CD4-positive, alpha-beta T cell treated with Interleukin-21 for 1 hour (primary cell): ENCODE measurements at places on chromosomes 3 and 15.
A peak's percentile ranks its signal among the peaks of the same experiment; 100 is the strongest.

DNA sequence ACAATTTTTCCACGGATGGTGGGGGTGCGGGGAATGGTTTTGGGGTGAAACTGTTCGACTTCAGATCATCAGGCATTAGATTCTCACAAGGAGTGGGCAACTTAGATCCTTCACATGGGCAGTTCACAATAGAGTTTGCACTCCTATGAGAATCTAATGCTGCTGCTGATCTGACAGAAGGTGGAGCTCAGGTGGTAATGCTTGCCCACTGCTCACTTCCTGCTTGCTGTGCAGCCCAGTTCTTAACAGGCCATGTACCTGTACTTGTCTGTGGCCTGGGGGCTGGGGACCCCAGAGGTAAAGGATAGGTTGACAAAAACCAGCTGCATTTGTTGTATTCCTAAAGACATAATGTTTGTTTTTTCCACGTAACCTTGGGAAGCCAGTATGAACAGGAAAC, 16.0 kb downstream of the DZIP3 start:
- peak; percentile 15 for DNase-seq

- no peak for DNase-seq
These were observed 29.5 kb downstream of the LPP start for GRCh38 chr3:188183452-188183851.

- no peak for DNase-seq
These were observed 59.0 kb upstream of the MINAR1 start for GRCh38 chr15:79373113-79373512.

- DNase-seq: no peak
These were observed 29.5 kb upstream of the THSD4 start for GRCh38 chr15:71085809-71086208.

DNA sequence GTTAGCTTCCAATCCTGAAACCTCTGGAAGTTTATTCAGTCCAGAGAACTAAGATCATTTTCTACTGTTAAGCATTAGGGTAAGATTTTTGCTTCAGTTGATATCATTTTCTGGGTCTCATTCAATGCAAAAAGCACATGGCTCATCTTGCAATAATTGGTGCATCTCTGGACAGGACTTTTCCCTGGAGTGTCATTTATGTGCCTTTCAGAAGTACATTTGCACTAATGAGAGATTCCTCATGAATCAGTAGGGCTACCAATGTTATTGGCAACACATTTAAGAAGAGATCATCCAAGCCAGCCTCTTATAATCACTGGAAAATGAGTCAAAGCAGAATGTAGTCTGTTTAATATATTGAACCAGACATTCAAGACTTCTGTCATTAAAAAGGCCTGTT, 224.2 kb upstream of the CHRNA7 start:
- DNase-seq: no peak

GRCh38 chr3:185866555-185866954, 41.7 kb upstream of the IGF2BP2 start:
- no peak for DNase-seq

- no peak for DNase-seq
These were observed 296.5 kb upstream of the AZI2 start for GRCh38 chr3:28645149-28645548.

GRCh38 chr3:58628823-58629562, 37.6 kb downstream of the FAM3D start:
- DNase-seq: no peak

DNA sequence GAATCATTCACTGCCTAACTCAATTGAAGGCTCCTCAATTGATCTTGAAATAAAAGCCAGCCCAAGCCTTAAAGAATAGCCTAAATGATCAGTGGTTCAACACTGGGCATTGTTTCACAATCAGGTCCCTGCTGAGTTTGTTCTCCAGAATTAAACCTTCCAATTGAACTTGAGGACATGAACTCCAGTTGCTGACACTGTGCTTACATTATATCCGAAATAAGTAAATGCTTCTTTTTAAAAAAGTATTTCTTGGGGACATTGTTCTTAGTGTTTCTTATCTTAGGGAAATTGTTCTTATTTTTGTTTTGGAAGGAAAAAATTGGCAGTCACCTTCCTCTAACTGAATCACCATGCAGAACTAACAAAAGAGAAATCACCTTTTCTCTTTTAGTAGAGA, 450.2 kb downstream of the RBMS3 start:
- DNase-seq: no peak

GRCh38 chr15:36696196-36696595, 116.8 kb downstream of the CDIN1 start:
- DNase-seq: no peak

- no peak for DNase-seq
These were observed 235.7 kb downstream of the SLC9A9 start for GRCh38 chr3:143612541-143612940.

DNA sequence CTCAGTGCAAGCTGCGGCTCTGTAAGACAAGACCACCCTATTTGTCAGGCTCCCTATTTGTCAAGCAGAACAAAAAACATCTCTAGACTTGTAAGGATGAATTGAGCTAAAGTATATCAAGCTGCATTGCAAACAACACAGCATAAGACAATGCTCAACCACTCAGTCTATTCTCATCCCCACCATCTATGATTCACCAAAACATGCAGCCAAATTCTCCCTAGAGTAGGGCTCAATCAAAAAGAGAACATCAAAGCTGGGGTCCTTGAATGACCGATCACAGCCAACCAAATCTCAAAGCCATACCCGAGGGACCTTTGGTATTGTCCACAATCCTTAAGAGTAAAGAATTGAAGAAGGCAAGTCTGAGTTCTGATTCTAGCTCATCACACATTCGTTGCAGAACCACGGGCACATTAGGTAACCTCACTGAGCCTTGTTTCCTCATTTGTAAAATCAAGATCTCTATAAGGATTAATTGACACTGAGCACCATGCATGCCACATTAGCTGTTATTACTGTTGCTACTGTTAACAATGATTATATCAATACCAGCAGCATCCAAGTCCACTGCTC, 31.2 kb downstream of the RFTN1 start:
- no peak for DNase-seq

DNA sequence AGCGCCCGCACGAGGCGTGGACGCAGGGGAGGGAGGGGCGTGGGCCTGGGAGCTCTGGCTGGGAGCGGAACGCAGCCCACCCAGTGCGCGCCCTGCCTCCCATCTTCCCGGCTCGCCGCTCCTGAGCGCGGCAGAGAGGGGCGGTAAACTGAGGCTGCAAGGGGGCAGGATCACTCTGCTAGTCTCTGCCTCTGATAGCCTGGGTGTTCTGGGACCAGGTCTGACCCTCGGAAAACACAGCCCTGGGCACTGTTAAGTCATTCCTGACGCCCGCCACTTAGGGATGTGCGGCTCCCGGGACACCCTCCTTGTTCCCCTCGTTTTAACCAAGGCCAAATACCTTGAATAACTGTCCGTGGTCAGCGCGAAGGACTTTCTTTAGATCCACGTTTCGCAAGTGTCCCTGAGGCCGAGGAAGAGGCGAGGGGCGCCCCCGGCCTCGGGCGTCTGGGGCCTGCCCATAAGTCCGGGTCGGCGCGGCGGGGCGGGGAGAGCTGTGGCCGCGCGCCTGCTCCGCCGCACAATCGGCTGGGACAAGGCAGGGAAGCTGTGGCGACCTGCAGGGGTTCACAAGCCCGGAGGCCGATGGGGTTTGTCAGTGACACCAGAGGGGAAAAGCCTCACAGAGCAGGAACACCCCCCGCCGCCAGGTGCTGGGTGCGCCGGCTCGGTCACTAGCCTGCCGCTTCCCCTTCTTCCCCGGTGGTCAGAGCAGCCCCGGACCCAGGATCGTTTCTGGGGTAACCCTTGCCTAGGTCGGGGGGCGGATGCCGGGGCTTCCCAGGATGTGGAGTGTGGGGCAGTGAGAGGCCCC, 1.5 kb downstream of the ITPKA start:
- peak; percentile 31 for DNase-seq

GRCh38 chr3:180762866-180763265, 83.6 kb upstream of the CCDC39 start:
- no peak for DNase-seq

GRCh38 chr3:117790235-117790987, 1080.8 kb downstream of the TUSC7 start:
- DNase-seq: no peak

GRCh38 chr15:89329329-89330084, 5.1 kb downstream of the POLG start:
- peak; percentile 46 for DNase-seq

DNA sequence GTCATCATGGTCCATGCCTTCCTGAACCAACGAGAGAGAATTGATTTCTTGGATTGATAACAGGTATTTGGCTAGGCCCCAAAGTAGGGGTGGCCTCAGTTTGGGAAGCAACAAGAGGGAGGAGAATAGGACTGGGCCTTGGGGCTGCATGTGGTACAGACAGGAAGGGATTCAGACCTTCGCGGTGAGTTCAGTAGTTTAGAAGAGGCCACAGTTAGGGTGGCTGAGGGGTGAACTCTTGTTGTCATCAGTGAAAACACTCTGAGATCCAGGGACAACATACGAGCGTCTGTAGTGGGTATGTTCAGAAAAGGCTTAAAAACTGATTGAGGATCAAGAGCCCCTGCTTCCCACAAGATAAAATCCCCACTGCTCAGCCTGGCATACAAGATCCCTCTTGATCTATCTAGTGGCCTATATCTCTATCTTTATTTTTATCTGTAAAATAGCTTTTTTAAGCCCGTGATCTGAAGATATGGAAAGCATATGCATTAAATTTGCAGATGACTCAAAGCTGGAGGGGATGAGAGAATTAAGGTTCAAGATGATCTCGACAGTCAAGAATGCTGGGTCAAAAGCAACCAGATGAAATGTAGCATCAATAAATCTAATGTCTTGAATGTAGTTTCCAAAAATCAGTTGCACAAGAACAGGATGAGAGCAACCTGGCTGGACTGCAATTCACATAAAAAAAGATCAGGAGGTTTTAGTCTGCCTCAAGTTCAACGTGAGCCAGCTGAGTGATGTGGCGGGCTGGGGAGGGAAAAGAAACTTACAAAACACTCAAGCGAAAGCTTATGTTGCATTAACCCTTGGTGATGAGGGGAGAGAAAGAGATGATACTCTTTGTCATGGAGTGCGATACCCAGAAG, 221.1 kb upstream of the TLE3 start:
- DNase-seq: no peak

- DNase-seq: no peak
These were observed 23.2 kb downstream of the SFMBT1 start for GRCh38 chr3:53022647-53023046.

- DNase-seq: no peak
These were observed 436.6 kb downstream of the LPP start for GRCh38 chr3:188590557-188590956.

DNA sequence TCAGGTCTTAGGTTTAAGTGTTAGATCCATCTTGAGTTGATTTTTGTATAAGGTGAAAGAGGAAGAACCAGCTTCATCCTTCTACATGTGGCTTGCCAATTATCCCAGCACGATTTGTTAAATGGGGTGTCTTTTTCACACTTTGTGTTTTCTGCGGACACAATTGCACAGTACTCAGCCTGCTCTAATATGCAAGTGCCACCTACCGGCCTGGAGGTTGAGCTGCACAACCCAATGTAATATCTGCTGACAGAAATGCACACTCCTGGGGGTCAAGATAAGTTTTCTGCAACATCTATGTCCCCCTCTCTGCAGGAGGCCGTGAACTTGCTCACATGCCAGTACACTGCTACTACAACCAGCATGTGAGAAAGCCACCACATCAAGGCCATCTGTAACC, 791.9 kb upstream of the ROBO1 start:
- no peak for DNase-seq

DNA sequence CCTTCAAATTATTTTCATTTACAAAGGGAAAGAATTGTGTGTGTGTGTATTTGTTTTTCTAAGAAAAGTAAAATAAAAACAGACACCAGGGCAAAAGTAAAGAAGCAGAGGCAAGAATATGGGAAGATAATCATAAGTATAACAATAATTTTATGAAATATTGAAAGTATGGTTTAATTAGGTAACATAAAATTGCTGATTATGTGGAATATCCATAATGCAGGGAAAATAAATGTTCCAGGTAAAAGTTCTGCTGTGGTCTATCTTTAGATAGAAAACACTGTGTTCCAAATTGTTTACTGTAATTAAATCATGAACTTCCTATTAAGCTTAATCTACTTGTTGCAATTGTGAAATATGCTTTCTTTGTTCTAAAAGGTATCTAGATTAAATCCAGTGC, 25.7 kb upstream of the KCNMB2 start:
- no peak for DNase-seq

- DNase-seq: no peak
These were observed 2.0 kb downstream of the TMEM158 start for GRCh38 chr3:45223889-45224727.

- no peak for DNase-seq
These were observed 87.2 kb downstream of the IQSEC1 start for GRCh38 chr3:12986031-12986430.

GRCh38 chr3:155325263-155325835, 31.9 kb upstream of the STRIT1 start:
- DNase-seq: no peak

DNA sequence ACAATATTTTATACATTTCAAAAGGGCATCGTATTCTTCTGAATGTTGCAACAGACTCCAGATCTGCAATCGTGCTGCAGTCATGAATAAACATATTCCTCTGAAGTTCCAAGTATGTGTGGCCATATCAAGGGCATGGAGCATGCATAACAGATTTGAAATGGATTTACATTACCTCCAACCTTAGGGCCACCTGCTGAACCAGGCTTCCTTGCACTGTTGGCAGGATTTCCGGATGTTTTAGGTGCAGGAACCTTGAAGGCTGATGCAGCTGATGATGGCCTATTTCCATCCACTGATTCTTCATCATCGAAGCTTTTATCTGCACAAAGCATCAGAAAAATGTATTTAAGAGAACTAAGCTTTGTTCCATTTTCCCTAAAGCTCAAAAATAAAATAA, 73.5 kb downstream of the CLASP2 start:
- no peak for DNase-seq

- no peak for DNase-seq
These were observed 38.1 kb upstream of the TMC3 start for GRCh38 chr15:81411969-81412633.

DNA sequence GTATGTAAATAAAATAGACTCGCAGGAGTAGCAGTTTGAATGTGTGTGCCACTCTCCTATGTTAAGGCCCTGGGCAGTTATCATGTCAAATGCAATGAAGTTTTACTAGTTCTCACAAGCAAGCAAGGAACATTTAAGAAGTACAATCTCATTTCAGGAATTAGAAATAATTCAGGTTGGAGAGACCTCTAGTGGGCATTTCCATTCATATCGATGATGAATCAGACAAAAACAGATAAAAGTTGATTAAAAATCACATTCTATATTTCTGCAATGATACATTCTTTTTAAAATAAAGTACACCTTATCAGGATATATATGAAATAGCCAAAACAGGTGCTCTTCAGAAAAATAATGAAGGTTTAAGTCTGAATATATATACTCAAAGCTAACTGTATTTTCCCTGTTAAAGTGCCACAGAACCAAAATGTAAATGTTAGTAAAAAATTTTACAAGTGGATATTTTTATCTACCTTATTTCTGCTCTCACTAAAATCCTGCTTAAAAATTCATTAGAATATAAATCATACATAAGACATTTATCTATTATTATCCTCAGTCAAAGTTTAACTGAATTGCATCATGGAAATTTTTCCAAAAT, 492.4 kb upstream of the FRG2C start:
- no peak for DNase-seq

GRCh38 chr3:181955566-181955965, 243.8 kb downstream of the SOX2 start:
- DNase-seq: no peak
